Fibroblast of lung (primary cell): ENCODE measurements at places on chromosomes 4 and X.

- DNase-seq: no peak
These were observed 135.1 kb upstream of the MSX1 start for GRCh38 chr4:4724321-4724720.

DNA sequence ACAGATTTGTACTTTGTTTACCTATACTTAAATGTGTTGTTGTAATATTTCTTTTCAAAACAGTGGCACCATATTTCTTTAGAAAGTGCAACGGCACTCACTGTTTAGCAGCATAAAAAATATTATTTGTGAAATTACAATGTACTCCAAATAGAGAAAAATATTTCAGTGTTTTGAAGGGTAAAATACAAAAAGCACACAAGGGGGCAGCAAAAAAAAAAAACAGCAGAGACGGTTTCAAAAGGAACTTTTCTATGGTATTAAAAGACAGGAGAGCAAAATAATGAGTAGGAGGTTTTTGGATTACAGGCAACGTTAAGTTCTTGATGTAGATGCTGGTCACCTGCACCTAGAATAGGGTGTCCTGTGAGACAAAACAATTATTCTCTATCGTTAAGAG, 2.0 kb downstream of the NUDT11 start:
- no peak for DNase-seq

- no peak for DNase-seq
These were observed 94.8 kb downstream of the ARSJ start for GRCh38 chr4:113884655-113885054.

DNA sequence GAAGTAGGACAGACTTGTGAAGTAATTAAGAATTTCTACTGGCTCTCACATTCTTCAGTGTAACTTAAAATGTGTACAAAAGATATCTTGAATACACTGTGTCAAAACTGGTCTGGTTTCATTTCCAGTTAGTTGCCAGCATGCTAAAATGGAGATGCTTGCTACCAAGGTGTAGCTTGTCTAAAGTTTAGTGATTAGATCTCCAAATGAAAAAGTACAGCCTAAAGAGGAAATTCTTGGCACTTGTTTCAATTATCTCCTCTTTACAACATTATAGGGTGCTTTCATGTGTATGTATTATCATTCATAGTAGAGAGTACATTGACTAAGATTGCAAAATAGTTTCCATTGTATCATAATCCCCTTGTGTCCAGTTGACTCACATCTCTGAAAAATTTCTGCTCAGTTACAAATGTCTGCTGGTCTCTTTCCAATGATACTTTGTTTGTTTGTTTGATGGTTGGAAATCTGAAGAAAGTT, 97.3 kb upstream of the SPRY1 start:
- DNase-seq: peak; percentile 76

DNA sequence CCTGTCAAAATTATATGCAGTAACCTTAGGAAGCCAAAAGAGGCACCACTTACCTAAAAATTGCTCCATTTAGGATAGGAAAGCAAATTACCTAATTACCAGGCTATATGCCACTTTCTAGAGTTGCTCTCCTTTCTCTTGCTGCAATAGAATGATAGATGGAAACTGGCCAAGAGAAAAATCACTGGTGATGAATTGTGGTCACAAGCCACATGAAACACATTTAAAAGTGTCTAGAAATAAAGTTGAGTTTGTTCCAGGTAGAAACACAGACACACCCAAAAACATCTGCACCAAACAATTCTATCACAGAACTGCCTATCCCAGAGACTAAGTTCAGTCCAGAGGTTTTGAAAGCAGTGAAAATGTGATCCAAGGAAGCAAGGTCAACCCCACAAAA, 337.7 kb downstream of the PCDH19 start:
- DNase-seq: no peak

DNA sequence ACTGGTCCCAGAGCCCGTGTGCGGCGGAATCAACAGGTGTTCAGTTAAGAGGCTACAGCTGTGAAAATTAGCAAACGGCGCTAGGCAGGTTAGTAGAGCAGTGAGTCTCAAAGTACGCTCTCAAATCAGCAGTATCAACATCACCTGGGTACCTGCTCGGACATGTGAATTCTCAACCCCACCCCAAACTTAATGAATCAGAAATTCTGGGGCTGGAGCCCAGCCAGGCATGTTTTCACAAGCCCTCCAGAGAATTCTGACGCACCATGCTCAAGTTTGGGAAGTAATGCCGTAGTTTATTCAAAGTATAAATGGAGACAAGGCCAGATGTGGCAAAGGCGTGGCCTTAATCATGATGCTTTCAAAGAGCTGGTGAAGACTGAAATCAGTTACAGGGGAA, 58.2 kb upstream of the PTCHD1 start:
- no peak for DNase-seq

GRCh38 chr4:159150396-159150795, 47.5 kb downstream of the RAPGEF2 start:
- no peak for DNase-seq

DNA sequence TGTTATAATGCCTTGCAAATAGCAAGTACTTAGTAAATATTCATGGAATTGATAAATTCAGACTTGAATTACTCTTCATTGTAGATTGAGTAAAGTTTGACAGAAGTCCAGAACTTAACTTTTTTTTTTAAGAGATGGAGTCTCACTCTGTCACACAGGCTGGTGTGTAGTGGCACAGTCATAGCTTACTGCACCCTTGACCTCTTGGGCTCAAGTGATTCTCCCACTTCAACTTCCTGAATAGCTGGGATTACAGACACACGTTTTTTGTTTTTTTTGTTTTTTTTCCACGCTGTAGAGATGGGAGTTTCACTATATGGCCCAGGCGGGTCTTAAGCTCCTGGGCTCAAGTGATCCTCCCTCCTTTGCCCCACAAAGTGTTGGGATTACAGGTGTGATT, 32.1 kb downstream of the UBE2K start:
- no peak for DNase-seq

DNA sequence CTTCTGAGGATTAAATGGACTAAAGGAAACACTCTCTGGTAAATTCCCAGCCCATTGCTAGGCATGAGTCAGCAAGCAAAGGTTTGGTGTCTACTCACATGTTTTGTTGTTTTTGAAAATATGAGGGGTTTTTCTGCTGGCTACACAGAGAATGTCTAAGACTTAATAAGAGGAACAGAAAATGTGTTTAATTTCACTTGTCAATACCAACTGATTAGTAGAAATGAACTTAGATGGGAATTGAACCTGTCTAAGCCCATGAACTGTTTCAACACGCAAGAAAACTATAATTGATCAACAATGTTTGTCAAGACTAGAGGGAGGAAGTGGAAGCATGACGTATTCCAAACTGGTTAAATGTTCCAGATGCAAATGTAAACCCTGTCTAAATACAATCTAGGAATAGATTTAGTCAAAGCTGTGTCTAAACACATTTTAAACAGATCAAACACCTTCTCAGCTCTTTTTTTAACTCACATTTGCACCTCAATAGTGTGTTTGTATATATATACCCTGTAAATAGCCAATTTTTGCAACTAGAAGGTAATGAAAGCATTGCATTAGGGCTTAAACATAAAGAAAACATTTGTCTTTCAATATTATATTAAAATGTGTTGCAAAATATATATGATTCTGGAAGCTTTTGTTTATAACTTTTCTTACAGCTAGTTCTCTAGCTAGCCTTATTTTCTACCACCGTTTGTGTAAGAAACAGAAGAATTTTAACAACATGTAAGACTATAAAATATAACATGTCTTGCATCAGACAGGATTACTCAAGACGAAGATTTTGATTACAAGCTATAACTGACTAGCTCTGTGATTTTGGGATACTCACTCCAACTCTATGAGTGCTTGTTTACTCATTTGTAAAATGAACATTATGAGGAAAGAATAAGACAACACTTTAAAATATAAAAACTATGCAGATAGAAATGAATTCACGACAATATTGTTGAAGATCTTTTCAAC, 607.8 kb downstream of the FSTL5 start:
- DNase-seq: peak; percentile 71

GRCh38 chrX:118114971-118115370, 1.6 kb downstream of the KLHL13 start:
- no peak for DNase-seq

- no peak for DNase-seq
These were observed 119.8 kb upstream of the TEX13D start for GRCh38 chrX:124212622-124213021.

DNA sequence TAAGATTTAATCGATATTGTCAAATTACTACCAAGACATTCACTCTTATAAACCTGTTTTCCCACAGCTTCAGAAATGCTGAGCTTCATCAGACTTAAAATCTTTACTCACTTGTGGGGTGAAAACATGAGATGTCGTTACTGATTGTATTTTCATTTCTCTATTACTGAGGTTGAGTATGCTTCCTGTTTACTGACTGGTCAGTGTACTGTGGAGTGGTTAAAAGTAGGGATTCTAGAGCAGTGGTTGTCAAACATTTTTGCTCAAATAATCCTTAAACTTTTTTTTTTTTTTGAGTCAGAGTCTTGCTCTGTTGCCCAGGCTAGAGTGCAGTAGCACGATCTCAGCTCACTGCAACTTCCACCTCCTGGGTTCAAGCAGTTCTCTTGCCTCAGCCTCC, 50.3 kb downstream of the NSUN7 start:
- no peak for DNase-seq

GRCh38 chrX:119521246-119521645, 44.0 kb downstream of the STEEP1 start:
- no peak for DNase-seq

GRCh38 chrX:129654652-129655546, at the start of gene APLN:
Gene APLN (minus strand): TSS chrX:129654956. CDS start chrX:129654630, 326 bp downstream.
- peak; percentile 46 for DNase-seq

- no peak for DNase-seq
These were observed 1848.5 kb upstream of the TENM3 start for GRCh38 chr4:180394730-180395129.

DNA sequence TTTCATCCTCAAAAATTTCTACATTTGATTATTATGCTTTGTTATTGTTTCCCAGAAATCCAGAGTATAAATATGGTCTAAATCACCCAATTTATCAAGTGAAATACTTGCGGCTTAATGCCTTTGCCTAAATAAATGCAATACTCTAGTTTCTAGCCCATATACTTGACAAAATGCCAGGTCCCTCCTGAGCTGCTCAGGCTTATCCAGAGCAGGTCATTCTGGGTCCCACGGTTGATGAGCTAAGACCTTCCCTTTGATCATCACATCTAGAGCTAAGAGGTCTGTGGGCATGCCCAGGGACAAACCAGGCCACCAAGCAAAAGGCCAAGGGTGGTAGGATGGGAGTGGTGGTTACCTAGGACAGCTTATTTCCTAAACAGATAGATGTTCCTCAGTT, 180.1 kb downstream of the SMIM20 start:
- no peak for DNase-seq

GRCh38 chrX:139204898-139205667, 325.5 kb upstream of the F9 start:
- peak; percentile 59 for DNase-seq

GRCh38 chr4:184721254-184721653, 12.6 kb downstream of the CENPU start:
- DNase-seq: no peak

DNA sequence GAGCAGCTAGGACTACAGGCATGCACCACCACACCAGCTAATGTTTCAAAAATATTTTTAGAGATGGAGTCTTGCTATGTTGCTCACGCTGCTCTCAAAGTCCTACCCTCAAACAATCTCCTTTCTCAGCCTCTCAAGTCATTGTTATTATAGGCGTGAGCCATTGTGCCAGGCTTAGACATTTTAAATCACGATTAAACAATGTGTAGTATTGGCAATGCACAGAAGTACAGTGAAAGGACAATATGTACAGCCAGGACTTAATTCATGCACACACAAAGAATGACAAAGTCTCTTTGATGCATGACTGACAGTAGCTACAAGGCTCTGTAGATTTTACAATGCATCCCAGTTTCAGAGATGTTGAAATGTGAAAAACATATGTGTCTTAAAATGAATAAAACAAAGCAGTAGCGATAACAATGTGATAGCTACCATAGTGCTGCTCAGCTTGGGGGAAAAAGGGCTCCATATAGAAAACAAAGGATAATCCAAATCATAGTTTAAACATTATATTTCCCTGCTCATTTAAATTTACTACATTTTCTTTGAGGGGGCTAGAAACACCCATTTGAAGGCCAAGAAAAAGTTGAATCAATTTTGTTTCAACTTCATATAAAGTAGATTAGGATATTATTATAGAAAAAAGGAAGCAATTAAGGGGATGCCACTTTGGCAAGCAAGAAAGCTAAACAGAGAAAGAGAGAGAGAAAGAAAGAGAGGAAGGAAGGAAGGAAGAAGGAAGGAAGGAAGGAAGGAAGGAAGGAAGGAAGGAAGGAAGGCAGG, 272.4 kb upstream of the SMIM31 start:
- DNase-seq: no peak

- peak; percentile 74 for DNase-seq
These were observed 98.8 kb upstream of the CLNK start for GRCh38 chr4:10783351-10783750.

DNA sequence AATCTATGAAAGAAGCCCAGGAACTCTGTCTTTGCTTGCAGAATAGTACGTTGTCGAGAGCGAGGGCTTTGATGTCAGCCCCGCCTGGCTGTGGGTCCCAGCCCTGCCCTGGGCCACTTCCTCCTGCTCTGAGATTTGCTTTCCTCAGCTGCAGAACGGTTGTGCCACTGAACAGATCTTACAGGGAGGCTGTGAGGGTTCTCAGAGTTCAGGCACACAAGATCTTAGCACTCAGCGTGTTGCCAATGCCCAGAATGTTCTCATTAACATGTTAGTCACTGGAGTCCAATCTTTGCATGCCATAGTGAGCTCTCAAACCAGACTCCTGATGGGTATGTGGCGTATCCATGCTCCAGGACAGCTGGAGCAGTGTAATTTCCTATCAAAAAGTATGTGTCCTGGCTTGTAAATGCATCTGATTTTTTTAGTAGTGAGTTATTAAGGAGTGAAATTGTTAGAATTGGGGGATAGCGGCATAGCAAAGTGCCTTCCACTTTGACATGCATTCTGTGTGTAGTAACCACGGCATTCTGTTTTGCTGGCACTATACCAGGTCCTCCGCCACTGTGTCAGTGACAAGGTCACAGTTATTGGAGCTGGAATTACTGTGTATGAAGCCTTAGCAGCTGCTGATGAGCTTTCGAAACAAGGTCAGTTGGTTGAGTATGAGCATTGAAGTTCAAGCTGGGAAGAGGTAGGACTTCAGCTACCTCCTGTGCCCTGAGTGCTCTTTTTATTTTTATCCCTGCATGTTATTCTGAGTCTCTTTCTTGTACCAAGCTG, 31.6 kb downstream of the TKTL1 start:
- no peak for DNase-seq

GRCh38 chr4:48654015-48654664, 125.9 kb downstream of the FRYL start:
- DNase-seq: peak; percentile 42

DNA sequence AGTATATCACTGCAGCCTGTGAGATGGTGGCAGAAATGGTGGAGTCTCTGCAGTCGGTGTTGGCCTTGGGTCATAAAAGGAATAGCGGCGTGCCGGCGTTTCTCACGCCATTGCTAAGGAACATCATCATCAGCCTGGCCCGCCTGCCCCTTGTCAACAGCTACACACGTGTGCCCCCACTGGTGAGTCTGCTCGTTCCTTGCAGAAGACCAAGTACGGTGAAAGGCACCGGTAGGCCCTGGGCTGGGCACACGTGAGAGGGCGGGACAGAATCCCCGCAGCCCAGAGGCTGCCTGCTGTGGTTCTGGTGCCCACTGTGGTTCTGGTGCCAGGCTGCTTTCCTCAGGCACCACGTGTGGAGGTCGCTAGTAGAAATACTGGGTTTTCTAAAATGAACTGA, 31.2 kb upstream of the MSANTD1 start:
- no peak for DNase-seq
